Body of pancreas (tissue), 4 donors: ENCODE measurements at places on chromosomes 13 and 19.
A peak's percentile ranks its signal among the peaks of the same experiment; 100 is the strongest.

DNA sequence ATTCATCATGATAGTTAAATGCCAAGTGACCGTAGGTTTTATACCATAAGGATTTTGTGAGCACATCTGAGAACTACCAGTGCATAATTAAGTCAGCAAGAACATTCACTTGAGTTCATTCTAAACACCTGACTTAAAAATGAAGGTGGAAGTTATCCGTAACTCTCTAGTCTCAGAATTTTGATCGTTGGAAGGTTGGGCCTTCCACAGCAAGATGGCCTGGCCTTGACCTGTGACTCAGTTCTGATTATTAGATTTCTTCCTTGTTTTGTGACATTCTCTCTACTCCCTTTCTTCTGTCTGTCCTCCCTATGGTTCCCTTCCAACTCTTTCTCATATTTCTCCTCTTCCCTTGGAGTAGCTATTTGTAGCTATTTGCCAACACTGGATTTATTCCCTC, 20.0 kb upstream of the WDFY2 start:
- no peak for DNase-seq

DNA sequence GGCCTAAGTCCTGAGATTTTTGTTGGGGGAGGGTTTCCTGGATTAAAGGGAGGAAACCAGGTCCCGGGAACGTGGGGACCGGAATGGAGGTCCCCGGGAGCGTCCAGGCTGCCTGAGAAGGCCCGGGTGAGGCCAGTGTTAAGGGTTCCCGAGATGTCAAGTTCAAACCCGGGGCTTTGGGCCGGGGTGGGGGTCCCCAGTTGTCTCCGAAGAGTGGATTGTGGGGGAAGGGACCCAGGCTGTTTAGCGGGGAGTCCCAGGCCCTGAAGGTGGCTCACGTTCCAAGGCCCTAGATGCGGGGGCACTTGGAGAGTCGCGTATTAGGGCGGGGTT, 262 bp downstream of the COX7A1 start:
- no peak for DNase-seq

- DNase-seq, result peak; percentile 80
These were observed 575.8 kb downstream of the DACH1 start for GRCh38 chr13:71290963-71291841.

DNA sequence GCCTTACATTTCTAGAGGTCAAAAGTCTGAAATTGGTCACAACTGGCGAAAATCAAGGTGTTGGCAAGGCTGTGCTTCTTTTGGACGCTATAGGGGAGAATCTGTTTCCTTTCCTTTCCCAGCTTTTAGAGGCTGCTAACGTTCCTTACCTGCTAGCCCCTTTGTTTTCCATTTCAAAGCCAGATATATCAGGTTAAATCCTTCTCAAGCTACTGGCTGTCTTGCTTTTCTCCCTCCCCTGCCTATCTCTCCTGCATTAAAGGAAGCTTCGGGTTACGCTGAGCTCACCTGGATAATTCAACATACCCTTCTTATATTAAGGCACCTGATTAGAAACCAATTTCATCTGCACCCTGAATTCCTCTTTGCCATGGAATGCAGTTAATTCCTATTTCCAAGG, 1569.7 kb upstream of the SLC10A2 start:
- DNase-seq, result no peak

DNA sequence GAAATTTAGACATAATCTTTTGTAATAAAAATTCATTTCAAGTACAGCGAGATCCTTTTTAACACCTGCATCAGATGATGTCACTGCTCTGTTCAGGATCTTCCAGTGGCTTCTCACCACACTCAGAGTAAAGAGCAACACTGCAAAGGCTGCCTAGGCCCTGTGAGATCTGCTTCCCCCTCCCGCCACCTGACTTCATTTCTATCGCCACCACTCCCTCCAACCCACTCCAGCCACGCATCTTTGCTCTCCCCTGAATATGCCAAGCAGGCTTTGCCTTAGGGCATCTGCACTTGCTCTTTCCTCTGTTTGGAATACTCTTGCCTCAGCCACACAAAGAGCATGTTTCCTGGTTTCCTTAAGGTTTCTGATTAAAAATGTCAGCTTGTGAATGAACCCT, 58.3 kb downstream of the MBNL2 start:
- DNase-seq, result no peak

GRCh38 chr19:43596842-43597461, 557 bp downstream of the ZNF576 start:
- DNase-seq, result no peak

DNA sequence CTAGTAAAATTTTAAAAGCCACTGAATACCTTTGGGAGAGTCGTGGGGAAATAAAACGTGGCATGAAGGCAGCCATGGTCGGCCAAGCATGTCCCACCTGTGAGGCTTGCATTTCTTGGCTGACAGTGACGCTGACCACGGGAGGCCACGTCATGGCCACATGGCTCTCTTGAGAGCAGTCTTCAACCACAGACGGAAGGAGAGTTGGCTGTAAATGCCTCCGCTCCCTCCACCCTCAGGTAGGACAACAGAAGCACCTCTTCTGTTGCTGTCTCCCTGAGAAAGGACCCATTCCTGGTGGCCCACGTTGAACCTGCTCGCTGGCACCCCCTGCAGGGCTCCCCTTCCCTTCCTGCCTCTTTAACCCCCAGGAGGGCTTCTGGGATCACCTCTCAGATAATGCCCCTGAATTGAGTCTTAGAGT, 10.6 kb upstream of the LRRC25 start:
- DNase-seq, result peak; percentile 52

DNA sequence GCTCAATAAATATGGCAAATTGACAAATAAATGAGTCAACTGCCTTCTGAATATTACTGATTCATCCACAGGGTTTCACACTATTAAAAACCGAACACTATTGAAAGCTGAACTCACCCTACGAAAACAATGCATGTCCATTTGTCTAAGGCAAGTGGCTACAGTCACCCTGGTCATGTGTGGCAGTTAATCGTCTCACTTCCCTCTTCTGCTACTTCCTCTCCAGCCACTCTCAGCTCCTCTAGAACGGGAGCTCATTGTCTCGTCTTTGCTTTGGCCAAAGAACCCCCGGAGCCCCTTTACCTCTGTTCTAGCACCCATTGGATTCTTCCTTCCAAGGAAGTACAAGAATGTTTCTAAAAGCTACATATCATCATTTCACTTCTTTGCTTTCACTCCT, 74.4 kb upstream of the ZNF599 start:
- no peak for DNase-seq

- no peak for DNase-seq
These were observed 90.5 kb upstream of the AKAP11 start for GRCh38 chr13:42181381-42181953.

- no peak for DNase-seq
These were observed 312.1 kb upstream of the PCDH20 start for GRCh38 chr13:61727767-61728166.

GRCh38 chr19:42295831-42296525, 6.0 kb upstream of the PRR19 start:
- DNase-seq, result peak; percentile 83

DNA sequence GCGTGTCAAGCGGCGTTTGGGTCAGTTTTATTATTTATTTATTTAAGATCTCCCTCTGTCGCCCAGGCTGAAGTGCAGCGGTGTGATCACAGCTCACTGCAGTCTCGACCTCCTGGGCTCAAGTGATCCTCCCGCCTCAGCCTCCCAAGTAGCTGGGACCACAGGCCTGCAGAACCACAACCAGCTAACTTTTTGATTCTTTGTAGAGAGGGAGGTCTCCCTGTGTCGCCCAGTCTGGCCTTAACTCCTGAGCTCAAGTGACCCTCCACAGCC, 713 bp downstream of the MRPS12 start:
- DNase-seq, result no peak

DNA sequence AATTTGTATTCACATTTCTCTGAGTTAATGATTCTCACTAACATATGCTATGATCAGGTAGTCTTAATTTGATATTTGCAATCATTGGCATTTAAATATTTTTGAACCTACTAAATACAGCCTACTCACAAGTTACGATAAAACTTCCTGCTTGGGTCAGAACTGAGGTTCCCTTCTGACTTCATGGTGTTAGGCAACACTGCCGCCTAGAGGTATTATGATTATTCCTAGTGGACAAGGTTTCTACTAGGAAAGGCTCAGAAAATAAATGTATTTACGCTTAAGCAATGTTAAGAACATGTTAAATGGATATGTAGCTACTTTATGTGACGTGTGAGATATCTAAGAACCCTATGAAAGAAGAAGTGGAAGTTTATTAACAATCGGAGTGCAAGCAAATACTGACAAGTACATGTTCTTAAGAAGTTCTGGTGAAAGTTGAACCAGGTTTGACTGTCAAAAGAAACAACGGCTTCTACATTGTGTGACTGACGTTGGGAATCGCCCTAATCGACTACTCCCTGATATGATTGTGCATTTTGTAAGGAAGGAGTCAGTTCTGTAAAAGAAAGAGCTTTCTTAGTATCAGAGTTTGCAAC, 1395.8 kb downstream of the SLITRK5 start:
- DNase-seq, result peak; percentile 46

- no peak for DNase-seq
These were observed 11.8 kb downstream of the TUBGCP3 start for GRCh38 chr13:112576191-112576590.

DNA sequence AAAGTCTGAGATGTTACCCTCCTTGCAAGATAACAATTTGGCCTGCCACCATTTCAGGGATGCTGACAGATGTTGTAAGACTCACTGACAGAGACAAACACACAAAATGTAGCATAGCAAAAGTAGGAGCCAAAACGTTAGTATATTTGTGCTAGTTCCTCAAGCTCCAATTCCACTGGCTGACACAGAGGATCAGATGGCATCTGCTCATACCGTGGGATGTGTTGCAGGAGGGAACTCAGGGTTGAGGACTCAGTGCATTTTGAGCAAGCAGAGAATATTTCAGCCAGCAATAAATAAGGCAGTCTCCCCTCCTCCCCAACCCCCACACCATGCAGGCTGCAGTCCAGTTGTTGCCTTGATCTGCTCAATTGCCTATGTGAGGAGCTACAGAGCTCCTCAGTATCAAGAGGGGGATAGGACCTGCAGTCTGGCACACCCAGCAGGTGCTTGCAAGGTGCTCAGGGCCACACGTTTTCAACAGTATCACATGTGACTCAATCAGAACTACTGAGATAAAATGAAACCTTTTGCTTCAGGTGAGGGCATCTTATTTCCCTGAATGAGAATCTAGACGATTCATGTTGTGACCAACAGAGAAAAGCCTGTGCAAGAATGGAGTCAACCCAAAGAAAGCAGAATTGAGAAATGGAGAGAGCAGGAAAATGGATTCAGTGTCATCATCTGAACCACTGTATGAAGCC, 23.6 kb upstream of the LRCH1 start:
- DNase-seq, result no peak

DNA sequence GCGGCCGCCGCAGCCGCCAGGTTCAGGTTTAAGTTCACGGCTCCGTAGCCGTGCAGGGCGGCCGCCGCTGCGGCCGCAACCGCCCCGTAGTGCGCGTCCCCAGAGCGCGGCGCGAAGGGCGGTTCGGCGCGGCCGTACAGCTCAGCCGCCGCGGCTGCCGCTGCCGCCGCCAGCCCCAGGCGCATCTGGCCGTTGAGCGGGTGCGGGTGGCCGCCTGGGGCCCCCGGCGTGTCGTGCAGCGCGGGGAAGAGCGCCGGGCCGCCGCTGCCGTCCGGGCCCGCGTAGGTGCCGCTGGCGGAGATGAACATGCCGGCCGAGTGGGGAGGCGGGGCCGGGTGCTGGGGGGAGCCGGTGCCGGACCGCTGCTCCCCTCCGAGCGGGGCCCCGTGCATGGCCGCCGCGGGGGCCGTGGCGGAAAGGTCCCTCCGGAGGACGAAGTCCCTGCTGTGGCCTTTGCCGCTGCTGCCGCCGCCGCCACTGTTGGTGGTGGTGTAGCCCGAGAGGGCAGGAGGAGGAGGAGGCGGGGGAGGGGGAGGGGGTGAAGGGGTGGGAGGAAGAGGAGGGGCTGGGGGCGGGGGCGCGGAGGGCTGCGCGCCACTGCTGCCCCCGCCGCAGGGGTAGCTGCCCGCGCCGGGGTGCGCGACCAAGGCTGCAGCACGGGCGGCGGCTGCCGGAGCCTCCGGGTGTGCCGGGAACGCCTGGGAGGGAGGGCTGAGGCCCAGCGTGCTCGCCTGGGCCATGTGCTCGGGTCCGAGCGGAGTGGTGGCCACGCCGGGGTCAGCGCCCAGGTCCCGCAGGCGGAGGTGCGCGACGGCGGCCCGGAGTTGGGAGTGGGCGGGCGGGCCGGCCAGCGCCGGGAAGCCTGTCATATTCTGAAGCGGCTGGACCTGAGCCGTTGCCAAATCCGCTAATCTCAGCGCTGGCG, 654 bp downstream of the ZIC5 start:
- DNase-seq, result no peak

DNA sequence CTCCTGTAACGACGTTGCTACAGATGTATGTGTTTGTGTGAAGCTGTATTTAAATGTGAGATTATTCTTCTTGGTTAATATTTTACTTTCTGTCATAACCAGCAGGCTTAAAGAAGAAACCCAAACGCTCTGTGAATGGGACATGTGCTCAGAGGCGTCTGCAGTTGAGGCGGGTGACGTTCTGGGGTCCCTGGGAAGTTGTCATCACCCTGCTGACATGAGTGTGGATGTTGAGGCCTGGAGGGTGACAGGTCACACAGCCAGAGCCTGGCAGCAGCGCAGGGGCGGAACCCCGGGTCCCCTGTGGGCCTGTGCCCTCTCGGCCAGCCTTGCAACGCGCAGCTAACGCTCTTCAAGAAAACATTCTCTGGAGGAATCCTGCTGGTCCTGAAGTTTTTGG, 16.6 kb downstream of the RASA3 start:
- DNase-seq, result no peak

DNA sequence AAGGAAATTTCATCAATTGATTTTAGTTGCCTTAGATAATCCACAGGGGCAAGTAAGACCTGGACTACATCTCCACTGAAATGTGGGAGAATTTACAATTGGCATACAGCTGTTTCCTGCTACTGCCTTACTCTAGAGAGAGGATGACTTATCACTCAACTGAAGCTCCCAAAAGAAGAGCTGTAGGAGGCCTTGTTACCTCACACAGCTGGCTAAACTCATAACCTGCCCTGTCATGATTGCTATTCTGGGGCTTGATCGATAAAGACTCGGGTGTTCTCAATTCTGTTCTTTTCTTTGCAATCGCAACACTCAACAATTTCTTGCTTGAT, 1396.4 kb downstream of the EFNB2 start:
- no peak for DNase-seq

DNA sequence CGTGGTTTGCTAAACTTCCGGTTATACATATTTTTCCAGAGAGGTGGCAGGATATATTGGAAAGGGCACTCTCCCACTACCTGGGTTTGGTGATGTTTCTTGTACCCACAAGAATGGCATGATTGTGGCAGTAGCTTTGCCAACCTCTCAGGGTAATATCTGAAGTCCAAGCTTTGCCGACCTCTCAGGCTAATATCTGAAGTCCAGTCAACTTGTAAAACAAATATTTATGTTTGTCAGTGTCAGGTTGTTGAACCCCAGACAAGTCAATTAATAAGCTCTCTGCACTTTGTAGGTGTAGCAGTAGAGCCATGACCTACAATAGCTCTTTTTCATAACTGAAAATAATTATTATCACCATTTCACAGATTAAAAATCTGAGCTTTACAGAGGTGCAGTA, 167.0 kb downstream of the POU4F1 start:
- no peak for DNase-seq

GRCh38 chr19:42191855-42192254, 25.6 kb downstream of the DEDD2 start:
- peak; percentile 37 for DNase-seq

- DNase-seq, result no peak
These were observed 49.0 kb upstream of the C13orf46 start for GRCh38 chr13:114022876-114023275.
